ENCODE measurements at places on chromosomes 11 and 22.

DNA sequence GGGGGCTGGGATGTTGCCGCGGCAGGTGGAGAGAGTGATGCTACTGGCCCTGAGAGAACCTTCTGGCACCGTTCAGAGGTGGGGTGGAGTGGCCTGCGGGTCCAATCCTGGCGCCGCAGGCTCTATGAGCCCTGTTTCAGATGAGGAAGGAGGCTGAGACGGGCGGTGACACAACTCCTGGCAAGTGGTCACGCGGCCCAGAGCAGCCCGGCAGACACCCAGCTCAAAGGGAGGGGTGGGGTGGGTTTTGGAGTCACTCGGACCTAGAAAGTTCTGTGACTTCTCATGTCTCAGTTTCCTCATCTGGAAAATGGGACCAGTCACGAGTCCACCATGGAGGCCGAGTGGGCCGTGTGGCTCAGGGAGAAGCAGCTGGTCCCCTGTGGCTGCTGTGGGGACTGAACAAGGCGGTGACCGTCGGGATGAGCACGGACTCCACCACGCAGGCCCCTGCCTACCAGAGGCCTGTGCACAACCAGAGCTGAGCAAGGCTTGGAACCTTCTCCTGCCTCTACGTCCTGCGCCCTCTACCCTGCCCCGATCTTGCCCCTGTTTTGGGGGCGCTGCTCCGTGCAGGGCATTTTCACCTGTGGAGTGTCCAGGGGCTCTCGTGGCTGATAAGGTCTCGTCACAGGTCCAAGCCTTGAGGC is 3.7 kb downstream of the TSPO start:
- DNase-seq, result peak; percentile 70

DNA sequence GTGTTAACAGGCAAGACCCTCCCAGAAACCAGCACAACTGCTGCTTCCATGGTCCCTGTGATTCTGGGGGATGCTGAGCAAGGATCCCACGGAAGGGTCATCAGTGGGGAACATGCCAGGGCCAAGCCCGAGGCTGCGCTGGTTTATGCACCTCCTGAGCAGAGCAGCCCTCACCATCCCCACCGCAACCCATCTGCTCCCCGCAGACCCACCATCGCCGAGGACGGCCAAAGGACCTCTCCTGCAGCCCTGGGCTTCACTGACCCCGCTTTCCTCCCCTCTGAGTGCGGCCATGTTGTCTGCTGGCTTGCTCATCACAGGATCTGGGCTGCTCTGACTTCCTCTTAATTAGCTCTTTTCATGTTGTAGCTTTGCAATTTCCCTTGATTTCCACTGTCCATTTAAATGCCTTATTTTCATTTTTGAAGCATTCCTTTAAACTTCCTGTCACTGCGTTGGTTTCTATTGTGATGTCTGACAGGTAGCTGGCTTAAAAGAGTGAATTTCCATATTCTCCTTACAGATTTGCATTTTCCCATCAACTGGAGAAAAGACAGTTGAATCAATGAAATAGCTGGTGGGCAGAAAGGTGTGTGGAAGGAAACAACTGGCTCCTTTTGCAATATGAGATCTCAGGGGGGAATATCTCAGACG is 14.9 kb downstream of the TP53AIP1 start:
- no peak for DNase-seq

DNA sequence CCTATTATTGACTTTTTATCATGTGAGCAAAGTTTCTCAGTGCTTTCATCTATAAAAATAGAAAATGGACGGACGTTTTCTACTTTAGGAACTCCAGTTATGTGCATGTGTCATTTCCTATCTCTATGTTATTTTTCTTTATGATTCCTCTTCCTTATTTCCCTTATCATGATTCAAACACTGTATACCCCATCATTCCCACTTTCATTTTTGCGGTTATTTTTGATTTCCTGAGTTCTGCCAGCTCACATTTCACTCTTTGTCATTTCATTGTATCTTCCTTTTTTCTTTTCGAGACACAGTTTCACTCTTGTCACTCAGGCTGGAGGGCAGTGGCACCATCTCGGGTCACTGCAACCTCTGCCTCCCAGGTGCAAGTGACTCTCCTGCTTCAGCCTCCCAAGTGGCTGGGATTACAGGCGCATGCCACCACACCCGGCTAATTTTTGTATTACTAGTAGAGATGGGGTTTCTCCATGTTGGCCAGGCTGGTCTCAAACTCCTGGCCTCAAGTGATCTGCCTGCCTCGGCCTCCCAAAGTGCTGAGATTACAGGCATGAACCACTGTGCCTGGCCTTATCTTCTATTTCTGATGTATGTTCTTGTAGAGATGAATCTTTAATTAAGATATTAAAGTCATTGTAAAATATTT is 21.5 kb downstream of the C11orf58 start:
- peak; percentile 86 for DNase-seq

DNA sequence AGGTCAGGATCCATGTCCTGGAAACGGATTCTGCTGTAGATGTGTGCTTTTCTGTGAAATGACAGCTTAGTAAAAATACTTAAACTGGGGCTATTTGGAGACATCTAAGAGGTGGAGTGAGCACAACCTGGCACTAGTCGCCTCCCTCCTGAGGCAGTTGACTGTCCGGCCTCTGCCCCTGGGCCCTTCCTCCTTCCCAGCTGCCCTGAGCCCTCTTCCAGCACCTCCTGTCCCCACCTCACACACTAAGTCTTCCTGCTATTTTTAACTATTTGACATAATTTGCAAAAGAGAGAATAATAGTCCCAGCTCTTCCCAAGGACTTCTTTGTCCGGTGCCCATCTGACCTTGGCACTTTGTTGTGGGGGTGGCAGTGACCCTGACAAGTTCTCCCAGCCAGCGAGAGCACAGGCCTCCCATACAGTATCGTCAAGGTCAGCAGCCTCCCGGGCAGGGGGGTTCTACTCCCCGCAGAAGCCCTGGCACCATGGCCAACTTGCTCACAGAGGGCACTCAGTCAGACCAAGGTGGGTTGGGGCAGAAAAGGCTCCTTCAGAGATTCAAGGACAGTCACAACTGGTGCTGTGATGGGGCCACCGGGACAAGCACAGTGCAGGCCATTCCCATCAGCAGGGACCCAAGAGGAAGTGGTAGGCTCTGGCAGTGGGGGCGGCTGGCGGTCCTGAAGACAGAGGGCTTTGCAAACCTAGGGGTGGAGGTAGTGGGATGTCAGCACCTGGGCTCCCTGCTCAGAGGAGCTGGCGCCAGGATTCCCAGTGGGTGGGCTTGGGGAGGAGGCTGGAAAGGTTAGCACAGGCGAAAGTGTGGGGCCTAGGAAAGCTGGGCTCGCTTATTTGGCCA is 5.5 kb upstream of the NEAT1 start:
- peak; percentile 73 for DNase-seq

- no peak for DNase-seq
Observed at GRCh38 chr11:6321356-6321755, 1.1 kb upstream of the CAVIN3 start.

DNA sequence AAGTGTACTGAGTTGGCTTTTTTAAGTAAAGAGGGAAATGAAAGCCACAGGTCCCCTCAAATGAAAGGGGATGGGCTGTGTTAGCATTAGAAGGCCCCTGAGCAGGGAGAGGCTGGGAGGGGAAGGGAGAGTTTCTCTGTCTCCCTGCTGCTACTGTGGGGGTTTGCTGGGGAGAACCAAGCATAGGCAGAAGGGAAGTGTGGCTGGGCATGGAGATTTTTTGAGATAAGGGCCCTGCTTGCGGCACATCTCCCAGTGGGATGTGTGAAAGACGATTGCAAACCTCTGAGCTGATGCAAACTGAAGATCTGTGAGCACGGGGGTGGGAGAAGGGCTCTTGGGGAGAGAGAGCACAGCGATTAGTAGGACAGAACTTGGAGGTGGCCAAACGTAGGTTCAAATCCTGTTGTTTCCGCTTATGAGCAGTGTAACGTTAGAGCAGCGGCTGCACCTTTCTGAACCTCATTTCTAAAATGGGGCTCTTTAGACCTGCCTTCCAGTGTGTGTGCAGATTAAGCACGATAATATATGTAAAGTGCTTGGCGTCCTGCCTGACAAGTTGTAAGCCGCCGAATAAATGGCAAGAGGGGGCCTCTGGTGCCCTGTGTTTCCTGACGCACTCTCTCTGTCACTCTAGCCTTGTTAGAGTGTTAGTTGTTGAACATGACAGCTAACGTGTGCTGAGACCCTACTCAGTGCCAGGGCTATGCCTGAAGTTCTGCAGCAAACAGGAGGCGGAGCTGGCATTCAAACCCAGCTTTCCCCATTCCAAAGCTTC is 122.3 kb downstream of the GRIK4 start:
- no peak for DNase-seq

- no peak for DNase-seq
Observed at GRCh38 chr11:59941091-59941490, 2.9 kb downstream of the OOSP1 start.

- DNase-seq, result no peak
Observed at GRCh38 chr11:135033540-135033939, 621.5 kb upstream of the B3GAT1 start.
